HT-29 (cell line): ENCODE measurements at places on chromosomes 16 and 17.

DNA sequence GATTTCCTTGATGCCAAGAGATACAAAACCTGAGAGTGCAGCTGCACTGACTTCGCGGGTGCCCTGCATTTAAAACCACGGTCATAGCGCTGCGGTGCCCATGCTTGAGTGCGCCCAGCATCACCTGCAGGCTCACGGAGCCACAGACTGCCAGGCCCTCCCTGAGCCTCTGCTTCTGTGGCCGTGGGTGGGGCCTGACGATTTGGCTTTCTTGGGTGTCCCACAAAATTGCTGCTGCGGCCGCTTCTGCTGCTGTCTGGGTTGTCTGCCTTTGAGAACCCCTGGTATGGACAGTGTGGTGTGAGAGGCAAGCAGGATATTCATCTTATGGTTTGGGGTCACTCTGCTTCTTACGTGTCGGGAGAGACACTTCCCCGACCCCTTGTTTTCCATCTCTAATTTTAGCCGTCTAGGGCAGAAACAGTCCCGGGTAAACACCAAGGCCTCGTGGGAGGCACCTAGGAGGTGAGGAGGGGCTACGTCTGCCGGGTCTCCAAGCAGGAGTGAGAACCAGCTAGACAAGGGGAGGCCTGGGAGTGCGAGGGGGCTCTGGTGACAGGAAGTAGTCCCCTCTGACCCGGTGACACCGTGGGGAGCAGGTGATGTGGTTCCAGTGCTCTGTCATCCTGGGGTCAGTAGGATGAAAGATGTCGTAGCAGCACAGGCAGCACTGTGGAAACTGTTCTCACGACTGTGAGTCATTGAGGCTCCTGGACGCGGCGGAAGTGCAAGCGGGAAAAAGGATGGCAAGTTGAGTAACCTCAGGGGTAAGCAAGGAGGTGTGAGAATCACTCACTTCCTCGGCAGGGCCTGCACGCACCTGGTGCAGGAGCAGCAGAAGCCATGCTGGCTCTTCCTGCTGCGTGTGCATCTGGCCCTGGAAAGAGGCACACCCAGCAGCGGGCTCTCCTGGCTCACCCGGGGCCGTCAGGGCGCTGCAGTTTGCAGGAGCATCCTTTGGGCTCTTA is 176.3 kb downstream of the RPTOR start:
- peak; percentile 19 for DNase-seq

- no peak for DNase-seq
Measured at GRCh38 chr17:76007850-76008165, 7.2 kb downstream of the CDK3 start.

- peak; percentile 19 for DNase-seq
Measured at GRCh38 chr16:14070555-14070876, 603 bp upstream of the MRTFB start.

DNA sequence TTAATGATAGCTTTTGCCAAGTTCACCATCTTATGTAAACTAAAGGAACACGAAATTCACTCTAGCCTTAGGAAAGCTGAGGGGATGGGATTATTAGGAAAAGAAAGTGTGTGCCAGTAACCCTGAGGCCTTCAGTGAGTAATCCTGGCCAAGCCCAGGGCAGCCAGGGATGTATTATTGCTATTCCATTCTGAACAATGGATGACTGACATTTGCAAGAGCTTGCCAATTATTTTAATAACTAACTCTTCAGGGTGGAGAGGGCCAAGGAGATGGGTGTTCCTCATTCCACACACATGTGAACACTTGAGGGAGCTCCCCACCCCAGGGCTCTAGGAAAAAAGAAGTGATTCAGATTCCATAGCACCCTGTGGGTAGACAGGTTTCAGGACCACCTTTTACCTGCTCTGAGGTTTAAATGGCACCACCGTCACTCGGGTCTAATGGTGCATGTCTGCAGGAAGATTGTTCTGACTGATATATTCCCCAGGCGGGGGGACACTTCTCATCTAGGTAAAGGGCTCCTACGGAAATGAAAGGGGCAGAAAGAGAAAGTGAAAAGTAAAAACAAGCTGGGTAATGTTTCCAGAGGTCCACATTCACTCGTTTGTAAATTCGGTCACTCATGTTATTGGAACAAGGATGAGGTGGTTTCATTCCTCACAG is 41.5 kb downstream of the TK2 start:
- peak; percentile 86 for DNase-seq
